ENCODE measurements at places on chromosomes 7 and 10. TPM values are rescaled to one million over a fixed set of nuclear protein-coding genes. Genes with fewer than 3 reads are reported as not detected.

DNA sequence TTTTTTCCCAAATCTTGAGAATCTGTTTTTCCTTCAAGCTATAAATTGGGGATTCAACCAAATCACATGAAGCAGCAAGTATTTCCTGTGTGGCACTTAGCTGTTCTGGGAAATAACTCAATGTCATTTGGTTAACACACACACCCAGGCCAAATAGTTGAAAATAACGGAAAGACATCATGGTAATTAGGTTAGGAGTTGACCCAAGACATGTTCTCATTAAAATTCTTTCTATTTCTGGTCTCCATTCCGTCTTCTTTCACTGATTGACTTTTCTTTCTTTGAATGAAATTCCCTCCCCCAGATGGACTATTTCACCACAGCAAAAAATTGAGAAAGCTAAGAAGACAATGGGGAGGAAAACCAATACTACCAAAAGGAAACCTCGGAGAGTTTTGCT, 30.5 kb downstream of the NRP1 start:
- no peak for DNase-seq

- DNase-seq = no peak
Observed at GRCh38 chr7:19957664-19958063, 184.2 kb upstream of the TMEM196 start.

GRCh38 chr7:141359262-141359661, 191.9 kb upstream of the AGK start:
- DNase-seq = no peak

DNA sequence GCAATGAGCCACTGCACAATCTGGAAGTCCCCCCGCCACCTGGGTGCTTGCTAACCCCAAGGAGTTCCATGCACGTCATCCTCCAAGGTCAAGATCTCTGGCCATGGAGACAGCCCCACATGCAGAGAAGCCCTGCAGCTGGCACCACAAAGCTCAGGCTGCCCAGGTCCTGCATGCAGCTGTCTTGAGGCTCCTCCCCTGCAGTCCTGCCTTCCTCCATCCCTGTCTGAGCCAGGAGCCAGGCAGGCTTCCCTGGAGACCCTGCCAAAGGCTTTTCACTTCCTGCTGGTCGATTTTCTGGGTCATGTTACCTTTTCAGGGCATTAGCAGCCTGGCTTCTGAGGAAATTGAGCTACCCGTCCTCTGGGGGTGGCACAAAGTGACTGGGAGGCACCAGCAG, 12.5 kb upstream of the TMEM72 start:
- DNase-seq = no peak

DNA sequence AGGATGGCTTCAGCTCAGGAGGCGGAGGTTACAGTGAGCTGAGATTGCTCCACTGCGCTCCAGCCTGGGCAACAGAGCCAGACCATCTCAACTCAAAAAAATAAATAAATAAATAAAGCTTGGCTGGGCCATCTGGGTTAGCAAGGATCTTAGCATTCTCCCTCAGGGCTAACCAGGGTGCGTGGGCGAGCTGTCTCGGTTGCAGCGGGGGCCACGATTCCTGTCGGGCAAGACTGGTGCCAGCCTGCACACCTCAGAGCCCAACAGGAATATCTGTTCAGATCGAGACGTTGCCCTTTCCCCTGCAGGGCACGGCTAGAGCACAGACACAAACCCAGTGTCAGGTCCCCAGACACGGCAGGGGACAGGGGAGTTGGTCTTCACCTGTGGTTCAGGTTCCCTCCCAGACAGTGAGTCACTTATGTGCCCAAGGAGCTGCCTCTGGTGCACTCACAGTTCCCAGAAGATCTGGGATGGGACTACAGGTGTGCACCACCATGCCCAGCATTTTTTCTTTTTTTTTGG, 75.5 kb upstream of the GTF2I start:
- no peak for DNase-seq

DNA sequence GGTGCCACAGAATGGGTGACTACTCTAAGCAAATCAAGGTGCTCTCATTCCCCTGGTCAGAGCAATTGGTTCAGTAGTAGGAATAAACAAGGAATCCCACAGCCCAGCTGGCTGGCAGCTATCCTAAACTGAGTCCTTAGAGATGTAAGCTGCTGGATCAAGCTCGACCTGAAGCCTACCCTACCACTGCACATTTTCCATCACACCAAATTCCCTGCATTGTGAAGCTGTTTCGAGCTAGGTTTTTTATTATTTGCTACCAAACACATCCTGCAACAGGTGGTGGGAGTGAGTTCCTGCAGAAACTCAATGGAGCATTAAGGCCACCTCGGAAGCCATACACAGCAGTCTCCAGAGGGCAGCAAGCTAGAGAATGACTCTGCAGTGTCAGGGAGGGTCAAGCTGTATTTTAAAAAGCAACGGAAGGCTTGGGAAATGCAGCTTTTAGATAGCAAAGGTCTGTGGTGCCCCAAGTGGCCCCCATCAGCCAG, 33.7 kb upstream of the TNRC18 start:
- no peak for DNase-seq

DNA sequence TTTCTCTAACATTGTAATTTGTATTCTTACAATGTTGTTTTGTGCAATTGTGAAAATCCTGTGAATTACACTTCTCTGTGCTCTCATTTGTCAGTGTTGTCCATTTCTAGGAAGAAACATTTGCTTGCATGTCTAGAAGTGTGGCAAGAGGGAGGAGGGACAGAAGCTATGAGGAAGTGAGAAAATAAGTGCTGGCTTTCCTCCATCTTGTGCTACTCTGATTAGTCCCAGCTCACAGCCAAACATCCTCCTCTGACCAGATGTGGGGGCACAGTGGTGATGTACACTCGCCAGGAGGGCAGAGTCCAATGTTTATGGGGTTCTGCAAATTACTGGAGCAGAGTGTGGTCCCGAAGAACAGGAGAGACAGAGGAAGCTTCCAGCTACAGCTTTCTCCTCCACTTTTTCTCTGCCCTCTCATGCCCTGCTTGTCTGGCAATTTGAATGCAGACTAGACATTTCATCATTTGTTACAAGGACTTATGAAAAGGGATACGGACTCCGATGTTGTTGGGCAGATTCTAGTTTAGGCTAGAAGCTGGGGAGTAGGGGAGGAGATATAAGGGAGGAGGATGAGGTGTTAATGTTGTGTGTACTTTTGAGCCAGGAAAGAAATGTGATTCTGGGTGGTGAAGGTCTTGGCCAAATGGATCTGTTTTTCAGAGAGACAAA, 131.0 kb upstream of the C1GALT1 start:
- no peak for DNase-seq

DNA sequence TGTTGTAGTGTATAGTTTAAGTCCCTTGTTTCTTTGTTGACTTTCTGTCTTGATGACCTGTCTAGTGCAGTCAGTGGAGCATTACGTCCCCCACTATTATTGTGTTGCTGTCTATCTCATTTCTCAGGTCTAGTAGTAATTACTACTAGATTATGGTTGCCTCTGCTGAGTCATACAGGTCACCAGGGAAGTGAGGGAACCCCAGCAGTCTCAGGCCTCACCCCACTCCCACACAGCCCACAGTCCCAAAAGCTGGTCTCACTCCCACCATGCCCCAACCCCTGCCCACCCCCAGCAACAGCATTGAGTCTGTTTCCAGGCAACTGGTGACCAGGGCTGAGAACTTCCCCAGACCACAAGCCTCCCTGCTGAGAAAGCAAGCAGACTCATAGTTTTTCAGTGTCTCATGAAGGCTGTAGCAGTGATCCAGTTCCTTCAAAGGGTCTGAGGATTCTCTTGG, 88.0 kb downstream of the PLXDC2 start:
- DNase-seq = no peak

- no peak for DNase-seq
Observed at GRCh38 chr7:87517136-87517815, 41.8 kb upstream of the ABCB4 start.

- DNase-seq = no peak
Observed at GRCh38 chr7:47181746-47182361, 400.1 kb downstream of the TNS3 start.

GRCh38 chr7:27575613-27576012, 87.1 kb downstream of the HIBADH start:
- DNase-seq = no peak

DNA sequence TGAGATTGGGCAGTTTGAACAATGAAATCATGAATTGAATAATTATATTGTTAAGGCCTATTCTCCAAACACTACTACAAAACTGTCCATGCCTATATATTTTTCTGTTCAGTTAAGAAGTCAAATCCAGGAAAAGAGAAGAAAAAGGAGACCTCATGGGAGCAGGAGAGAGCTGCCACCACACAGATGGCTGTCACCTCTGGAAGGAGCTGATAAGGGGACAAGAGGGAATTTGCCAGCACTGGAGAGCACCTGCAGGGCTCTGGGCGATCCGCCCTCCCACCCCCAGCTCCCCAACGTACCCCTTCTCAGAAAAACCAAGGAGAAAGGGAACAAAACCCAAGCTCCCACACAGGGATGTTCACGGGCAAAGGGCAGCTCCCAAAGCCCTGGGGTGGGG, 227.8 kb downstream of the TNS3 start:
- no peak for DNase-seq

DNA sequence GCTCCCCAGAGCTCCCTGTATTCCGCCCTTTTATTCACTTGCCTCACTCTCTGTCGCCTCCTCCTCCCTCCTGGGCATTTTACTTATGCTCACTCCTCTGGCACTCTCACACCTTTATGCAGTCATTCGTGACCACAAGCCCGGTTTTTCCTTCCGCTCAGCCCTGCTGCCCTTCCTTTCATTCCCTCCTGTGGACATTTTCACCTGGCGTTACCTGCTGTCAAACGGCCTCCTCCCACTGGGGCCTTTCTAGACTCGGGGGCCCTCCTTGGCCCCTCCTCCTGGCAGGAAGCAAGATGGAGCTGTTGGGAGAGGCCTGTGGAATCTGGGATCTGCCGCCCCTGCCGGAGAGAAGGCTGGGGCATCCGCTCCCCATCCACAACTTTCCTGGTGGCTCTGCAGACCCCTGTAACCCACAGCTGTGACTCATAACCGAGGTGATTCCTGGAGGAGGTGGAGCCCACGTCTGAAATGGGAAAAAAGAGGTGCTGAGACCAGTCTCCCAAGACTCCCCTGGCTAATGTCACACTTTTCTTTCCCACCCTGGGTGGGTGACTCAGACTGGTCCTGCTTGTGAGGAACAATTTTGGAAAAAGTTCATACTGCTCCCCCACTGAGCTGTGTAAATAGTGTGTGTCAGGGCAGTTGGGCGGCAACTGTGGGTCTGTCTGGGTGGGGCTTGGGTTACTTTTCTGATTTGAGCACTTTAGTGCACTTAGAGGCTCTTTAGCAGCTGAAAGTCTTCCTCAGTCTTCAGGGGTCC, 1.2 kb downstream of the VCL start:
- peak; percentile 6 for DNase-seq

DNA sequence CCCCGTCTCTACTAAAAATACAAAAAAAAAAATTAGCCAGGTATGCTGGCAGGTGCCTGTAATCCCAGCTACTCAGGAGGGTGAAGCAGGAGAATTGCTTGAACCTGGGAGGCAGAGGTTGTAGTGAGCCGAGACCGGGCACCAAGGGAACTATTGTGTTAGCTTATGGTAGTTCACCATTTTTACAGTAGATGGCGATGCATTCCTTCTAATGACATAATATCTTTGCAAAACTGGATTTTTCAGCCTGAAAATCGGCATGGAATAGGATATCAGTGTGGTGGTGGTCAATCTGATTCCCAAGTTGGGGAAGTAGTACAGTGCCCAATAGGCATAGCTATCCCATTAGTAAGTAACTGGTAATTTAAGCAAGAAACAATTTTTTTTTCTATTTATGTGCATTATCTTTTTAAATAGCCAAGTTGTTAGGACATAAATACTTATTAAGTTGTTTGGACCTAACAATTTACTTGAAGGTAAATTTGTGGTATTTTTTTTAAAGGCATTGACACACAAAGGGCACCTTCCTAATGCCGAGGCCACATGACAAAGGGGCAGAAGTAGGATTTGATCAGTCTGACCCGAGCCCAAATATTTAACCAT, 17.6 kb upstream of the IMPDH1 start:
- peak; percentile 22 for DNase-seq

GRCh38 chr7:5360971-5361370, 62.7 kb downstream of the TNRC18 start:
- no peak for DNase-seq

GRCh38 chr7:101125989-101126650, 784 bp upstream of the SERPINE1 start:
- DNase-seq = no peak

DNA sequence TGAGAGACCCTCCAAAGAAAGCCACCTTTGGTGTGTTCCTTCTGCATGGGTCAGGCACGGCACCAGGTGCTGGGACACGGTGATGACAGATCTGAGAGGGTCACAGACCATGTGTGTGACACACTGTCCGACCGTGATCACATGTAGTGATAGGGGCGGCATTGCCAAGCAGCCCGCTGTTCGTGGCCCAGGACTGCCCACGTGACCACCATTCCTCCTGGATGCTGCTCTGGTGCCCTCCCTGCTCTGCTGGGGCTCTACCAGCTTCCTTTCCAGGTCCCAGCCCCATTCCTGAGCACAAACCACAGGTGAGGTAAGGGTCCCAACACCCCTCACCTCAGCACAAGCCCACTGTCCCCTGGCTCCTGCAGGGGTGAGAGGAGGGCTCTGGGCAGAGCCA, 10.1 kb upstream of the SLC18A3 start:
- DNase-seq = no peak

DNA sequence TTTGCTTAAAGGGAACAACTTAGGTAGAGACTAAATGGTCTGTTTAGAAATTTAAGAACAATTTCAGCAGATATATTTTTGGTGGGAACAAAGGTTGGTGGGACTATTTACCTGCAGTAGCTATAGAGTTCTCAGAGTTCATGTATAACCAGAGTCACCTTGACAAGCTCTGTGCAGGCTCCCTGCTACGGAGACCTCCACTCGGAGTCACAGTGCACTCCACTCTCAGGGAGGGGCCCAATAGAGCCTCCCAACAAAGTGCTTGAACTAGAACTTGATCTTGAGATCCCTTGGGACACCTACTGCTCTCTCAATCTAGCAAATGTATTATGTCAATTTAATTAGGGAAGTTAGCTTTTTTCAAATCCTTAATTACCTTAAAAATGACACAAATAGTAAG, 2.3 kb downstream of the MYPN start:
- no peak for DNase-seq

GRCh38 chr7:156791241-156791640, 101.7 kb downstream of the LMBR1 start:
- no peak for DNase-seq

Gene SLC39A12
- total RNA-seq = not detected

Gene CFAP43
- total RNA-seq = not detected

Gene CFAP70
- 0.31 TPM for total RNA-seq

Gene PTPRN2
- total RNA-seq = 0.62 TPM

Gene OR2A42
- not detected for total RNA-seq

Gene ENO4
- not detected for total RNA-seq

Gene TFPI2
- not detected for total RNA-seq

Gene CEP55
- 68.2 TPM for total RNA-seq

Gene CARD11
- 105 TPM for total RNA-seq

Gene POLR2J2
- 4.8 TPM for total RNA-seq

Gene GATA3
- 3.7 TPM for total RNA-seq
